Amniotic epithelial cell (primary cell): ENCODE measurements at places on chromosomes 4 and X.

- peak; percentile 66 for DNase-seq
Observed at GRCh38 chrX:2828344-2828958, at the start of gene GYG2. GYG2 (plus strand) TSS chrX:2828930; CDS start chrX:2830189, 1,259 bp downstream.

DNA sequence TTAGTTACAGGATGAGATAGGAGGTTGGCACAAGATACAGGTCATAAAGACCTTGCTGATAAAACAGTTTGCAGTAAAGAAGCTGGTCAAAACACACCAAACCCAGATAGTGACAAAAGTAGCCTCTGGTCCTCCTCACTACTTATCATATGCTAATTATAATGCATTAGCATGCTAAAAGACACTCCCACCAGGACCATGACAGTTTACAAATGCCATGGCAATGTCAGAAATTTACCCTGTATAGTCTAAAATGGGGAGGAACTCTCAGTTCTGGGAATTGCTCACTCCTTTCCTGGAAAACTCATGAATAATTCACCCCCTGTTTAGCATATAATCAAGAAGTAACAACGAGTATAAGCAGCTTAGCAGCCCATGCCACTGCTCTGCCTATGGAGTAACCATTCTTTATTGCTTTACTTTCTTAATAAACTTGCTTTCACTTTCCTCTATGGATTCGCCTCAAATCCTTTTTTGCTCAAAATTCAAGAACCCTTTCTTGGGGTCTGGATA is 1254.4 kb downstream of the PCDH7 start:
- DNase-seq: no peak

GRCh38 chrX:53122013-53122412 is 28.1 kb downstream of the KANTR start:
- no peak for DNase-seq

- DNase-seq: peak; percentile 81
Observed at GRCh38 chr4:48778431-48779094, 1.5 kb downstream of the FRYL start.

- no peak for DNase-seq
Observed at GRCh38 chr4:88202443-88202842, 44.0 kb upstream of the ABCG2 start.
